ENCODE measurements at places on chromosomes 2 and 18.

- DNase-seq, result no peak
These were observed 203.6 kb downstream of the MYT1L start for GRCh38 chr2:2127467-2127866.

DNA sequence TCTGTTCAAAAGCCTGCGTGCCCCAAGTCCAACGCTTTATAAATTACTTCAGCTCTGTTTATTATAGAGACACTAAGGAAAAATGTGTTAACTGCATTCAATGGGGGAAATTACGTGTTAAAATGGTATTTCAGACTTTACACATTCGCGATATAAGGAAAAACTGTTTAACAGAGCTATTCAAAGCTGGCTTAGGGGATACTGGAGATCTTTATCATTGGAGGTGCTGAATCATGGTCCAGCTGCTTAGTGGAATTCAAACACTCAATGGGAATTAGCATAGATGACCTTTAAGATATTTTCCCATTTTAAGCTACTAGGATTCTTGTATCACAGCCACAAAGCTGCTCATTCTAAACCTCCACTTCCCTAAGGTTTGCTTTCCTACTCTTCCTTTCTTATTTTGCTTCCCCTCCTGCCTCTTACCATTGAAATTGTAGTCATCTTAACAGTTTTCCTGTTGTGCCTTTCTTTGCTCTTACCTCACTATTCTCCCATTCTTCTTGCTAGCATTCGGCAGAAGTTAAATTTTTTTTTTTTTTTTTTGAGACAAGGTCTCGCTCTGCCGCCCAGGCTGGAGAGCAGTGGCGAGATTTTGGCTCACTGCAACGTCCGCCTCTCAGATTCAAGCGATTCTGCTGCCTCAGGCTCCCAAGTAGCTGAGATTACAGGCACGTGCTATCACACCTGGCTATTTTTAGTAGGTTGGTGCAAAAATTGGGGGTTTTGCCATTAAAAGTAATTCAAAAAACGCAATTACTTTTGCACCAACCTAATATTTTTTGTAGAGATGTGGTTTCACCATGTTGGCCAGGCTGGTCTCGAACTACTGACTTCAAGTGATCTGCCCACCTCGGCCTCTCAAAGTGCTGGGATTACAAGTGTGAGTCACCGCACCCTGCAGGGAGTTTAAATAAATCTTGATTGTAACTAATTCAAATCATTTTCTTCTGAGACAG is 6.5 kb downstream of the SULT6B1 start:
- no peak for DNase-seq

- peak; percentile 55 for DNase-seq
These were observed at the start of gene OSR1 for GRCh38 chr2:19358242-19359020. OSR1 (minus strand) TSS chr2:19358623; CDS start chr2:19353805, 4,818 bp downstream.

GRCh38 chr2:12257476-12257875 is 459.3 kb upstream of the TRIB2 start:
- no peak for DNase-seq

DNA sequence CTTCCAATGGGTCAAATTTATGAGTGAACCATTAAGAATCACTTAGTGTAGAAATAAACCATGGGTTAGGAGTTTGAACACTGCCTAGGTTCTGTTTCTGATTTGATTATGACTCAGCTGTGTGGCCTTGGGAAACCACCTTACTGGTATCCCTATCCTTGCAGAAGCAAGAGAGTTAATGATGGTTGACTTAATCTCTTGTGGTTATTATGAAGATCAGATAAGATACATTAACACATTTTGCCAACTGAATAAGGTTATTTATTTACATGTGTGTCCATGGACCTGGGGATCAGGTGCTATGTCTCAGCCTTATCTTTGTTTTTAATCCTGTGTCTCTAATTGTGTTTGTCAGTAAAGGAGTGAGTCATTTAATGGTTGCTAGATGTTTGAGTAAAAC is 5.4 kb upstream of the KCNJ13 start:
- peak; percentile 60 for DNase-seq

DNA sequence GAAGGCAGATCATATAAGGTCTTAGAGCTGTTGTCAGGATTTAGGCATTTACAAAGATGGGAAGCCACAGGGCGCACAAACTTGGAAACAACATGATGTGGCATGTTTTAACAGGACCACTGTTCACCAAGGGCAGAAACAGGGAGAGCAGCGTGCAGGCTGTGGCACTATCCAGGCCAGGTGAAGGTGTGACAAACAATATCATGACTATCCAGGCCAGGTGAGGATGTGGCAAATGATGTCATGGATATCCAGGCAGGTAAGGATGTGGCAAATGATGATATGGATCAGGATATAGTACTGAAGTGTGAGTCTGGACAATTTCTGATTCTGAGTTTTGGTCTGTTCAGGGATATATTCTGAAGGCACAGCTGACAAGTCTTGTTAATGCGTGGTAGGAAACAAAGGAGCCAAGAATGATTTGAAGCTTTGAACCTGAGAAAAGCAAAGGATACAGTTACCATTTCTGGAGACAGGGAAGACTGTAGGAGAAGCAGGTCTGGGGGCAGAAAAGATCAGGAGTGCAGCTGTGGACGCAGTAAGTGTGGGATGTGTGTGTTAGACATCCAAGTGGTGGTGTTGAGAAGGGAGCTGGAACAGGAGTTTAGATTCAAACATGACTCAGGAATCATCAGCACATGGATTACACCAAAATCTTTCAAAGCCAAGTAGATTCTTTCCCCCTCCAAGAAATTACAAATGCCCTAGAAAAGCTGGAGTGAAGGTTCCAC is 205.9 kb downstream of the TMEM163 start:
- no peak for DNase-seq

GRCh38 chr2:33529771-33530481 is 53.5 kb downstream of the RASGRP3 start:
- no peak for DNase-seq

DNA sequence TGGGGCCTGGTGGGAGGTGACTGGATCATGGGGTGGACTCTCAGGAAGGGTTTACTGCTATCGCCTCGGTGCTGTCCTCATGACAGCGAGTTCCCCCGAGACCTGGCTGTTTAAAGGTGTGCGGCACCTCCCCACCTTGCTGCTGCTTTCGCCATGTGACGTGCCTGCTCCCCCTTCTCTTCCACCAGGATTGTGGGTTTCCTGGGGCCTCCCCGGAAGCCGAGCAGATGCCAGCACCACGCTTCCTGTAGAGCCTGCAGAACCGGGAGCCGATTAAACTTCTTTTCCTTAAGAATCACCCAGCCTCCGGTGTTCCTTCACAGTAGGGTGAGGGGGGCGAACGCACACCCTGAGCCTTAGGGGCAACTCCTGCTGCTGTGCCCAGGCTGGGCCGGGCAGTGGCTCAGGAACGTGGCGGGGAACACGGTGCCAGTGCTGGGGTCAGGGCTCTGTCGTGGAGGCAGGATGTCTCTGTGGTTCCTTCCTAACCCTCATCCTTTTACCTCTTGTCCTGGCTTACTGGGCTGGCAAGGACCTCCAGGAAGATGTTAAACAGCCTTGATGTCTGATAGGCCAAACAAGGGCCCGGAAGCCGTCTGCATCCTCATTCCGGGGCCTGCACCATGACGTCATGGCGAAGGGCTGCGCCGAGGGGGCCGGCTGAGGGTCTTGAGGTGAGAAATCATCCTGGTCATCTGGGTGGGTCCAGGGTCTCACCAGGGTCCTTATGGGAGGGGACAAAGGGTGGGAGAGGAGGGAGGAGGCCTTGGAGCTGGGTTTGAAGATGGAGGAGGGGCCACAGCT is 12.7 kb downstream of the NEU4 start:
- DNase-seq, result no peak

DNA sequence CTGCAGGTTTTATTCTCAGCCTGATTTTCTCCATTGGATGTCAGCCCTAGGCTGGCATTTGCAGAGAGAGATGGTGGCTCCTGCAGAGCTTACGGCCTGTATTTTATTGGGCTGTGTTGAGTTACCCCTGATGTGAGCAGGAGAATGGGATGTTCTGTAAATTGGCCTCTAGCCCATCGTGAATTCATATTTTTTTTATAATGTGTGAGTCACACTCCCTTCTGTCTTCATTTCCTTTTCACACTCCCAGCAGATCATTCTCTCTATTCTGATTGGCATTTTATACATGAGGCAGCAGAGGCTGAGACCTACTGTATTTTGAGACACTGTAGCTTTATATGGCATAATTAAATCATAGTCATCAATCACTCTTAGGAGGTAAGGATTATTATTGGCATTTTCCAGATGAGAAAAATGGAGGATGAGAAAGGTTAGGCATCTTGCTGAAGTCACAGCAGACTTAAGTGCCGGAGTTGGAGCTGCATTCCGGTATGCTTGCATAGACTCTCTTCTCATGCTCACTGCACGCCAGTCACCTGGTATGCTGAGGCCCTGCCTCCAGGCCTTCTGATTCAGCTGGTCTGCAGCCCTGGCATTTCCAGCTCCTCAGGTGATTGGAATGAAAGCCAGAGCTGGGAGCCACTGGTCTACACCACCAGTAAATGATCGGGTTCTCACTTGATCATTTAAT is 142.4 kb downstream of the NEDD4L start:
- no peak for DNase-seq

GRCh38 chr2:54723996-54724559 is 616 bp downstream of the EML6 start:
- DNase-seq, result peak; percentile 45

DNA sequence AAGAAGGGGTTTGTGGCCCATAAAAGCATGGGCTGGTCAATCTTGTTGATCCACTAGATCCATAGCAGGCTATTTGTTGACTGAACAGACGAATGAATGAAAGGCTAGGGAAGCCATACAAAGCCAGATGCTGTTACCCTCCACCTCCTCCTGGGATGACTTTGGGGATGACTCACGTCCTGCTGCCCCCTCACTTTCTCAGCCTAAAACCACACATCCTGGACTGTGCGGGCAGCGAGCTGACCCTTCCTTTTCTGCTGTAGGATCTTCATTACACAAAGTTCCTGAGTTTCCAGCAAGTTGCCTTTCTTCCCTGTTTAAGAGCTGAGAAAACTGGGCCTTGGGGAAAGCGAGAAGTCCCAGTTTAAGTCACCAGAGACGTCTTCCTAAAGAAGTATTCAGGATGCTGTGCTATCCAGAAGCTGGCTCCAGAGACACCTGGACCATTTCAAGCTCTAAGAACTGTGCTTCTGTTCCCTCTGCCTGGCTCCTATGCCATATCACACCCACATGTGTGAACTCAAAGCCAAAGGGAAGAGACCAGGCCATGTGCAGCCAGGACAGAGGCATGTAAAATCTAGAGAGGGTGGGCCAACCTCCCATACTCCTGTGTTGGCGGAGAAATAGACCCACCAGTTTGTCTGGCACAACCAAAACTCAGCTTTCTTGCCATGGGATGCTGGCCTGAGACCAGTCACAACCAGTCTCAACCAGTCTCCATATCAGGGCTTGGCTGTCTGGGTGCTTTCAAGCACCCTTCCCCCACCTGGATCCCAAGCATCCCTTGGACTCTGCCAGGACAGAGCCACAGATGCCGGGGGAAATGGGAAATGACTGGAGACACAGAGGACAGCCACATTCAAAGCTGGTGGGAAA is 4.7 kb upstream of the SLC20A1 start:
- no peak for DNase-seq

- no peak for DNase-seq
These were observed 46.2 kb upstream of the FZD7 start for GRCh38 chr2:201987426-201987825.

GRCh38 chr18:55096263-55096951 is 137.1 kb upstream of the CCDC68 start:
- DNase-seq, result peak; percentile 13

DNA sequence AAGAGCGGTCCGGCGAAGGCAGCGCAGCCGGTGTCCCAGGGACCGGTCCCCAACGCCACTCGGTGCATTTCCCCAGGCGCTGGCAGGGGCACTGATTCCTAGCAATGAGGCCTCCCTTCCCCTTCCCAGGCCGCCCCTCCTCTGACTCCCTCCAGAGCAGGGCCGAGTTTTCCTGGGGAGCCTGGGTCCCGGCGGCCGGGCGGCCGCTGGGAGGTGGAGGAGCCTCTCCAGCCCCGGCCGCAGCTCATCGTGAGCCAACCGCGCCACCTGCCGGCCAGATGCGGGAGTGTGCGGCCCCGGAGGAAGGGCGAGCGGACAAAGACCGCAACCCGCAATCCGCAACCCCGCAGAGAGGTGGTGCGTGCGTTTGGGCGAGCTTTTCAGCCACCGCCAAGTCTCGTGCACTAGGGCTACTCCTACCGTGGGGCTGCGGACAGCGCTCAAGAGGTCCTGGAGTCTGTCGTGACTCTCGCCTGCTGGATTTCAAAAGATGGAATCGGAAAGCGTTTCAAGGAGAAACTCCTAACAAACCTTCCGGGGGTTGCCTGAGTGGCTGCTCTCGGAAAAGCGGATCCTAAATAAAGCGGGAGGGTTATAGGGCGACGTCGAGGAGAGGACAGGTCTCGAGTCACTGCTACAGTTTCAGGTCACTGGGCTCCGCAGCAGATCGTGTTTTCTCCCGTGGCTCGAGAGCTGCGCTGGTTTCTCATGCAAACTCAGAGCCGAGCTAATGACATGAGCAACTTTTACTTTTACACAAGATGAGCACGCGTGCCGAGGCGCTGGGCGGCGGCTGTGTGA is 1.5 kb upstream of the EPHA4 start:
- DNase-seq, result peak; percentile 74

GRCh38 chr2:21098294-21098693 is 25.5 kb upstream of the TDRD15 start:
- no peak for DNase-seq

DNA sequence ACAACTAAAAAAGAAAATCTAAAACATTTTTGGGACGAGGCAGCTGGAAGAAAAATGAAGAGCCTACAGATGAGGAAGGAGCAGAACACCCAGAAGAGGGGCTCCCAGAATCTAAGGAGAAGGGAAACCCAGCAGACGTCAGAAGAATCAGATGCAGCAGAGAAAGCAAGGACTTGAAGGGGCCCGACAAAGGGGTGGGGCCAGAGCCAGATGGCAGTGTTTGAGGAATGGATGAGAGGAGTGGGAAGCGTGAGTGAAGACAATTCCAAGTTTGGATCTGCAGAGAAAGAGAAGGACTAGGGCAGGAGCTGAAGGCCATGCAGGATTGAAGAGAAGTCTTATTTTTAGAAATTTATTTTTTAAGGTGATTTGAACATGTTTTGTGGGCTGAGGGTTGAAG is 19.3 kb downstream of the PTMA start:
- no peak for DNase-seq

GRCh38 chr2:216620786-216621185 is 12.4 kb upstream of the IGFBP2 start:
- no peak for DNase-seq

DNA sequence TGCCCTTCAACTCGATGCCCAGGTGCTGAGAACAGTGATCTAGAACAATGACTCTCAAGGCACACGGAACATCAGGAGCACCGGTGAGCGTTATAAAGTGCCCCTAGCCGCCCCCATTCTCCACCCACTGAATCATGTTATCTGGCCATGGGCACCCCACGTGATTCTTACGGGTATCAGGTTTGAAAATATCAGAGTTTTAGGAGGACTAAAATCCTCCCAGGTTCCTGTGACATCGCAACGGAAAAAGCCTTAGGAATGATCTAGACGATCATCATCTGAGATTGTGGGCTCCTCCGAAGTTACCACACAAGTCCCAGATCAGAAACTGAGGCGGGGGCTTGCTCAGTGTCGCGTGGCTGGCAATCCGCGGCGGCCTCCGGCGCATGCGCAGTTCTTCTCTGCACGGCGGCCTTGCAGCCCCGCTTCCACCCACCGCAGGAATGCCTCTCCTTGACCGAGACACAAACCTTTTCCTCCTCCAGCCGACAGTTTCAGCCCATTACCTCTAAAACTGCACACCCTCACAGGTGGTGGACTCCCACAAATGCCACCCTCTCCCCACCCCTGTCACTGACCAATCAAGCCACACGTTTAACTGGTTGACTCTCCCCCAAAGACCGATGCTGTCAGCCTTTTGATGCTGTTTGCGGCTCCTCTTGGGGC is 5.8 kb upstream of the MRPL33 start:
- DNase-seq, result peak; percentile 68

- no peak for DNase-seq
These were observed 228.0 kb downstream of the ETAA1 start for GRCh38 chr2:67625178-67625577.
